ENCODE measurements at places on chromosomes 13 and 19.

GRCh38 chr19:40813182-40813581 lies 14.2 kb downstream of the EGLN2 start:
- no peak overlapping the region for H3K27ac ChIP-seq
- peaks cover 16% of the 10 kb centered on the region for H3K36me3 ChIP-seq
- H3K27me3 ChIP-seq = no peaks in the 10 kb centered on the region
- peaks cover 54% of the 10 kb centered on the region for H3K4me1 ChIP-seq
- no peak for DNase-seq
- H3K4me3 ChIP-seq = no peak overlapping the region

DNA sequence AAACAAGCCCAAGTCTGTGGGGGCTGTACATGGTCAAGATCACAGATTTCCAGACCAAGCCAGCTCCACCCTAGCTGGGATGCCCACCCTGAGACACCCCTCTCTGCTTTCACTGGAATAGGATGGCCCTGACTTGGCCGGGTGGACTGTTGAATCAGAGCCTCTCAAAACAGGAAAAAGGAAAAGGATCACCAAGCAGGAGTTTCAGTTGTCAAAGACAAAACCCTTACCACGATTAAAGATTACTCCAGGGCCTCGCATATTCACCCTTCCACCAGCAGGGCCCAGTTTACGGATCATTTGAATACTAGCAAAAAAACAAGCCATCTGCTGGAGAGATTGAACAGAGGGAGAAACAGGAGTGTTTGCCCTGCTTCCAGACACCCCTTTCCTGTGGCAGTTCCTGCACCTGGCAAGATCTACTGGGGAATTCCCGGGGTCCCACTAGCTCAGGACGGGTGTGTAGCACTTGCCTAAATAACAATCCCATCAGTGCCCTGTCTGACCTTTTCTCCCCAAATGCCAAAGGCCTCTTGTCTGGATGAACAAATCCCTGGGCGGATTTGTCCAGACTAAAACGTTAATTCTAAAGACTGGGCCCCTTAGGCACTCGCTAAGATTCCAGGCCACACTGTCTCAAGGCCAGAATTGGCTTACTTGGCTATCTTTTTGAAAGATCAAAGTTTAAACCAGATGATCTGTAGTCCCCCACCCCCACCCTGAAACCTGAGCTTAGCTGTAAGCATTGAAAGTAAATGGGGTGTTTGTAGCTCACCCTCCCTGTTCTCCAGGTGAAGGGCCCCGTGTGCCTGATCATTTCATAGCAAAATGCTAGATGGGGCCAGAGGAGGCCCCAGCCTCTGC lies 38.4 kb downstream of the ACTN4 start:
- no peak for DNase-seq
- no peak overlapping the region for H3K4me3 ChIP-seq
- peaks cover 50% of the 10 kb centered on the region for H3K4me1 ChIP-seq
- H3K27ac ChIP-seq = peak overlapping the region; percentile 99
- peaks cover 10% of the 10 kb centered on the region for H3K36me3 ChIP-seq

- no peak overlapping the region for H3K4me3 ChIP-seq
- no peak for DNase-seq
- H3K27ac ChIP-seq = no peak overlapping the region
- H3K4me1 ChIP-seq = no peaks in the 10 kb centered on the region
Observed at GRCh38 chr13:49265822-49266221, 18.1 kb downstream of the CDADC1 start.

DNA sequence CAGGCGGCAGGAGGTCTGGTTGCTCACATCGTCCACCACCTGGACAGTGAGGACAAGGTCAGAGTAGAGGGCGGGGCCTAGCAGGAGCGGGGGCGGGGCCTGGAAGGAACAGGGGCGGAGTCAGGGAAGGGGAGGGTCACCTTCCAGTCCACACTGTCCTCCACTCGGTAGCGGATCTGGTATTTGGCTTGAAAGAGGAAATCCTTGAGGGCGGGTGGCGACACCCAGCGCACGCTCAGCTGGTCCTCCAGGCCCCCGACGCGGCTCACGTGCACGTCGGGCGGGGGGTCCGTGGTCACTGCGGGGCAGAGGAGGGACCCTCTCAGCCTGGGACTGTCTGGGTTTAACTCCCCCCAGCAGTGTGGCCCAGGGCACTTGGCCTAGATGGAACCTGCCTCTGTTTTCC lies 8.2 kb downstream of the REX1BD start:
- no peak for DNase-seq
- H3K27me3 ChIP-seq = no peaks in the 10 kb centered on the region
- peaks cover 6% of the 10 kb centered on the region for H3K36me3 ChIP-seq

DNA sequence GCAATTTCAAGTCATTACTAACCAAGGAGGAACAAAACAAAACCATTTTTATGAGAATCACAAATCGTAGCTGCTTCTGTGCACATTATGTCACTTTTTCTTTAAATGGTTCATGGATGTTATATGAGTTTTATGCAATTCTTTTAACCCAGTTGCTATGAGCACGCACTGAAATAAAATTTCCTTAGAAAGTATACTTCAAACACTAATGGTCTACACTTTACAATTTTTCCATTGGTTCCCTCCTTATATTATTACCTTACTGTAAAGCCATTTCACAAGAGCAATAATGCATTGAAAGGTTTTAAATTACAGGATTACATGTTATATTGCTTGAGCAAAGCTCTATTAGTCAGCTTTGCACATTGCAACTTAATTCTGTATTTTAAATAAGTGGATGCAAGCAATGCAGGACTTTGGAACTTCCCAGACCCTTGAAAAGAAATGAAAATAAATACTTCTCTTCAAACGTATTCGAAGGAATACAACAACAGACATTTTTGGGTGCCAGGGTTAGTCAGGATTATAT lies 318.7 kb downstream of the PCDH9 start:
- H3K36me3 ChIP-seq = no peaks in the 10 kb centered on the region
- no peak overlapping the region for H3K4me3 ChIP-seq
- no peak overlapping the region for H3K27ac ChIP-seq
- H3K27me3 ChIP-seq = no peaks in the 10 kb centered on the region

- no peaks in the 10 kb centered on the region for H3K27me3 ChIP-seq
- H3K4me3 ChIP-seq = no peak overlapping the region
- no peaks in the 10 kb centered on the region for H3K36me3 ChIP-seq
- H3K27ac ChIP-seq = no peak overlapping the region
Observed at GRCh38 chr13:54029720-54030119, 1001.1 kb downstream of the OLFM4 start.

DNA sequence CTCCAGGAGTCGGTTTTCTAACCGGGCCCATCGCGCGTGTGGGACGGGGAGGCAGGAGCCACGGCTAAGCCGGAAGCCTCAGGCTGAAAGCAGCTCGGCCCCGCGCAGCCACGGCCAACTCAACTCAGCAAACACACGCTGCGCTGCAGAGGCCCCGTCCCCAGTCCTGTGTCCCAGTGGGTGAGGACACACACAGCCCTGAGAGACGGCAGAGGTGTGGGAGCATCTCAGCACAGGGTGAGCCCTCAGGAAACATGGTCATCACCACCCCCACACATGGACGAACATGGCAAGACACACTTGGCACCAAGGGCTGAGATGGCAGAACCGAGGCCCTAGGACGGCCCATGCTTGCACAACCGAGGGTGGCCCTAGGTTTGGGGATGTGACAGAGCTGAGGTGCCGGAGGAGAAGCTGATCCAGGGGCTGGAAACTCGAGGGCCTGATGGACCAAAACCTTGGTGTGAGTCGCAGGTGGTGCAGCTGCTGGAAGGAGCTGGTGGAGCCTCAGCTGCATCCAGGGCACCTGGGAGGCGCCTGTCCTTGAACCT lies 29.0 kb upstream of the C13orf46 start:
- no peaks in the 10 kb centered on the region for H3K27me3 ChIP-seq
- no peaks in the 10 kb centered on the region for H3K36me3 ChIP-seq
- H3K4me3 ChIP-seq = no peak overlapping the region
- H3K27ac ChIP-seq = no peak overlapping the region
- no peak for DNase-seq
- no peaks in the 10 kb centered on the region for H3K4me1 ChIP-seq

DNA sequence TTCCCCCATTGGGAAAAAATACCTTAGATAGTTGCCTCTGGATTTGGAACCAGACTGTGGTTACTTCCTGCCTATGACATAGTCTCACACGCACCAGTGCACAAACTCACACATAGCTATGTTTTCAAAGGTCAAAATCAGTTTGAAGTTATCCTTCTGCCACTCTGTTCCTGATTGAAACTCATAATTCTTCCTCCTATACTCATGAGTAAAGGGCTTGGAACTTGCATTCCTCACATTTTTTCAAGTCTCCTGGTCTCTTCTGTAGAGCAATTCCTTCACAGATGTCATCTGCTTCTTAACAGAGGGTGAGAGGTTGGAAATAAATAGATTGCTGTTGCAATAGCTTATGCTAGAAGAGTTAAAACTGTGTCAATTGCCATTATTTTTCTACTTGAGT lies 18.6 kb upstream of the POSTN start:
- H3K27me3 ChIP-seq = no peaks in the 10 kb centered on the region
- no peaks in the 10 kb centered on the region for H3K4me1 ChIP-seq
- no peak overlapping the region for H3K27ac ChIP-seq
- no peak for DNase-seq
- H3K36me3 ChIP-seq = no peaks in the 10 kb centered on the region

GRCh38 chr19:2607712-2608601 lies 94.5 kb downstream of the GNG7 start:
- no peak overlapping the region for H3K4me3 ChIP-seq
- H3K36me3 ChIP-seq = no peaks in the 10 kb centered on the region
- H3K27me3 ChIP-seq = no peaks in the 10 kb centered on the region
- peaks cover 10% of the 10 kb centered on the region for H3K4me1 ChIP-seq

Measured in esophagus squamous epithelium (tissue), 5 donors.